ENCODE measurements at places on chromosomes 3 and 15.

DNA sequence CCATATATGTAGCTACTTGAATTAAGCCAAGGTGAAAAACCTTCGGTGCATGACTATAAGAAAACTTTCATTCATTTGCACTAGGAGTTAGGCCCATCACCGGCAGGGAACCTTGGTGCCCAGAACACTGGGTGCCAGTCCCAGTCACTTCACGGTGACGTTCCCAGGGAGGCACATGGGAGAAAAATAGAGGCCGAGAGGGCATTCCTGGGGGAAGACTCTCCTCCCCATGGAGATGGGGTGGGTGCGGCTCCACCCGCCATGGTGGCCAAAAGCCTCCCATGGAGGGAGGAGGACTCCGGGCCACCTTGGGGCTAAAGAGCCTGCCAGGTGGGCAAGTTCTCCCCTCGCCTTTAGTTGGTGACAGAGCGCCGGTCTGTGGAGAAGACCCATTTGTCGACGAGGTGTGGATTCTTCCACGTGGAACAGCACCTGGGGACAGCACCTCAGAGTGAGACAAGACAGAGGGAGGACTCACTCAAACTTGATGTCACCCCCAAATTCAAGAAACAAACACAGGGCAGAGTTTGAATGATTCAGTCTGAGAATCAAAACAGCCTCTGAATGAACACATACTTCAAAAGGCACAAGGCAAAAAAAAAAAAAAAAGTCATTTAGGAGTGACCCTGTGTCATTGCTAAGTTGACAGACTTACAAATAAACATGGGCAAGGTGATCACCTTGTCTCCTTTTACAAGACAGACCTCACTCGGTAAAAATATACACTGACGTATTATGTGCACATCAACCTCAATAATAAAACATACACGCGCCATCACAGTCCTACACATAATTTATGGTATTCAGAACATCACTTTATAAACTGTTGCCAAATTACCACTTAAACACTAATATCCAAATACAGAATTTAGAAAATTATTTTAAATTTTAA lies 38.6 kb downstream of the ZXDC start:
- H3K4me1 ChIP-seq = no peaks in the 10 kb centered on the region
- DNase-seq = no peak

GRCh38 chr3:128194843-128195242 lies 41.6 kb downstream of the EEFSEC start:
- no peaks in the 10 kb centered on the region for H3K36me3 ChIP-seq
- no peaks in the 10 kb centered on the region for H3K27me3 ChIP-seq
- H3K4me1 ChIP-seq = peaks cover 30% of the 10 kb centered on the region
- peak overlapping the region; percentile 82 for H3K27ac ChIP-seq
- H3K4me3 ChIP-seq = no peak overlapping the region

- H3K27ac ChIP-seq = no peak overlapping the region
- no peaks in the 10 kb centered on the region for H3K27me3 ChIP-seq
- no peak overlapping the region for H3K4me3 ChIP-seq
- no peak for DNase-seq
- no peaks in the 10 kb centered on the region for H3K4me1 ChIP-seq
- H3K36me3 ChIP-seq = no peaks in the 10 kb centered on the region
These were observed 238.7 kb upstream of the GRM7 start for GRCh38 chr3:6622260-6622659.

- DNase-seq = no peak
- H3K4me3 ChIP-seq = no peak overlapping the region
- H3K4me1 ChIP-seq = peaks cover 17% of the 10 kb centered on the region
- no peak overlapping the region for H3K27ac ChIP-seq
- no peaks in the 10 kb centered on the region for H3K27me3 ChIP-seq
These were observed 24.9 kb downstream of the SLCO3A1 start for GRCh38 chr15:91878319-91878870.

GRCh38 chr3:141218162-141218835 lies 13.3 kb upstream of the PXYLP1 start:
- H3K27me3 ChIP-seq = no peaks in the 10 kb centered on the region
- H3K27ac ChIP-seq = no peak overlapping the region
- no peak overlapping the region for H3K4me3 ChIP-seq

DNA sequence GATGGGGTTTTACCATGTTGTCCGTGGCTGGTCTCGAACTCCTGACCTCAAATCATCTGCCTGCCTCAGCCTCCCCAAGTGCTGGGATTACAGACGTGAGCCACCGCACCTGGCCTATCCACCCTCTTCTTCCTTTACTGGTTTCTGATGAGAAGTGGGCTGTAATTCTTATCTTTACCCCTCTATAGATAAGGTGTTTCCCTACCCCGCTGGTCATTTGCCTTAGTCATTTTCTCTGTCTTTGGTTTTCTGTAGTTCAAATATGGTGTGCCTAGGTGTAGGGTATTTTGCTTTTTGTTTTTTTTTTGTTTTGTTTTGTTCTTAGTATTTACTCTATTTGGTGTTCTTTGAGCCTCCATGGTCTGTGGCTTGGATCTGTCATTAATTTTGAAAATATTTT lies 41.3 kb downstream of the APBA2 start:
- H3K27me3 ChIP-seq = no peaks in the 10 kb centered on the region
- no peaks in the 10 kb centered on the region for H3K36me3 ChIP-seq
- DNase-seq = no peak
- no peak overlapping the region for H3K4me3 ChIP-seq
- no peaks in the 10 kb centered on the region for H3K4me1 ChIP-seq
- no peak overlapping the region for H3K27ac ChIP-seq

- no peaks in the 10 kb centered on the region for H3K27me3 ChIP-seq
- DNase-seq = peak; percentile 12
- no peaks in the 10 kb centered on the region for H3K36me3 ChIP-seq
- H3K4me1 ChIP-seq = no peaks in the 10 kb centered on the region
- no peak overlapping the region for H3K4me3 ChIP-seq
These were observed 1097.8 kb downstream of the NAALADL2 start for GRCh38 chr3:175956964-175957363.

DNA sequence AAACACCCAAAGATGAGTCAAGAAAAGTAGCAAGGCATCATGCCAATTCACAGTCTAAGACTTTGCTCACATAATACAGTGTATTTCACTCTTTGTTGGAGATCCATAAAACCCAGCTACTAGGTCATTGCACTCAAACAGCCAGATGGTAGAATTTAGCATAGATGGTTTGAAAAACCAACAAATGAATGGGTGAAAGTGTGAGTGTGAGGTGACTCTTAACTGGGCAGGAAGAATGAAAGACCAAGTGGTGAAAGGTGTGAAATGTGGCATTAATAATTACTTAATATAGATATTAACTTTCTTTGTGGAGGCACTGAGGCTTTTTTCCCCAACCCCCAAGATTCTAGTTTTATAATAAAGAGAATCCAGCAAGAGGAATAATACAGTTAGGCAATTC lies 159.5 kb downstream of the SQOR start:
- H3K27me3 ChIP-seq = no peaks in the 10 kb centered on the region
- H3K27ac ChIP-seq = no peak overlapping the region
- H3K4me1 ChIP-seq = peaks cover 6% of the 10 kb centered on the region
- no peak for DNase-seq

GRCh38 chr3:100641471-100642032 lies 32.2 kb downstream of the ADGRG7 start:
- H3K27ac ChIP-seq = peak overlapping the region; percentile 59
- H3K36me3 ChIP-seq = peaks cover 60% of the 10 kb centered on the region
- no peak overlapping the region for H3K4me3 ChIP-seq
- H3K4me1 ChIP-seq = peaks cover 31% of the 10 kb centered on the region
- no peak for DNase-seq

- no peak overlapping the region for H3K27ac ChIP-seq
- peaks cover 6% of the 10 kb centered on the region for H3K4me1 ChIP-seq
- H3K27me3 ChIP-seq = no peaks in the 10 kb centered on the region
- H3K36me3 ChIP-seq = no peaks in the 10 kb centered on the region
- no peak for DNase-seq
These were observed 70.1 kb upstream of the CDV3 start for GRCh38 chr3:133503409-133503808.

- DNase-seq = no peak
- no peak overlapping the region for H3K27ac ChIP-seq
- no peaks in the 10 kb centered on the region for H3K4me1 ChIP-seq
- H3K27me3 ChIP-seq = no peaks in the 10 kb centered on the region
- H3K36me3 ChIP-seq = peaks cover 52% of the 10 kb centered on the region
These were observed 37.6 kb downstream of the MTMR10 start for GRCh38 chr15:30953731-30954378.

GRCh38 chr15:25933456-25934158 lies 70.5 kb upstream of the ATP10A start:
- H3K4me3 ChIP-seq = no peak overlapping the region
- H3K36me3 ChIP-seq = no peaks in the 10 kb centered on the region

DNA sequence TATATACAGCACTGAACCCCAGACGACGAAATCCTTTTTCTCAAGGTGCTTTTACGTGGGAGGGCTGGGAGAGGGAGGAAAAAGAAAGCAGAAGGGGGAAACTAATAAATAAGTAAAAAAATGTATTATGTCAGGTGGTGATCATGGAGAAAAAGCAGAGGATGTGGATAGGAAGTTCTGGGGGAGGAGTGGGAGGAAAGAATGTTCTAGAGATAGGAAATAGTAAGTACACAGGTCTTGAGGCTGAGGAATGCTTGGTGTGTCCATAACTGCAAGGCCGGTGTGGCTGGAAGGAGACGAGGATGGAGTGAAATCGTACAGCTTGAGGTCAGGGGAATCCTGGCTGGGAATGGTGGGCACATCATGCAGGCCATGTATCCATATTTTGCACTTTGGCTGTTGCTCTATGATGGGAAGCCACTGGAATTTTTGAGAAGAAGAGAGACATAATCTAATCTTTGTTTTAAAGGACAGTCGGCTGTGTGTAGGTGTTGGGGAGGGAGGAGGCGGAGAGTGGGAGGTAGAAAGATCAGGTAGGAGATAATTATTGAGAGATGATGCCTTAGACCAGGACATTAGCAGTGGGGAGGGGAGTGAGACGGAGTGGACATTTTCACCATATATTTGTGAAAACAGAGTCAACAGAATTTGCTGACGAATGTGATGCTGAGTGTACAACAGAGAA lies 1.8 kb upstream of the UBE2E2 start:
- H3K36me3 ChIP-seq = no peaks in the 10 kb centered on the region
- DNase-seq = peak; percentile 33
- H3K27me3 ChIP-seq = no peaks in the 10 kb centered on the region

DNA sequence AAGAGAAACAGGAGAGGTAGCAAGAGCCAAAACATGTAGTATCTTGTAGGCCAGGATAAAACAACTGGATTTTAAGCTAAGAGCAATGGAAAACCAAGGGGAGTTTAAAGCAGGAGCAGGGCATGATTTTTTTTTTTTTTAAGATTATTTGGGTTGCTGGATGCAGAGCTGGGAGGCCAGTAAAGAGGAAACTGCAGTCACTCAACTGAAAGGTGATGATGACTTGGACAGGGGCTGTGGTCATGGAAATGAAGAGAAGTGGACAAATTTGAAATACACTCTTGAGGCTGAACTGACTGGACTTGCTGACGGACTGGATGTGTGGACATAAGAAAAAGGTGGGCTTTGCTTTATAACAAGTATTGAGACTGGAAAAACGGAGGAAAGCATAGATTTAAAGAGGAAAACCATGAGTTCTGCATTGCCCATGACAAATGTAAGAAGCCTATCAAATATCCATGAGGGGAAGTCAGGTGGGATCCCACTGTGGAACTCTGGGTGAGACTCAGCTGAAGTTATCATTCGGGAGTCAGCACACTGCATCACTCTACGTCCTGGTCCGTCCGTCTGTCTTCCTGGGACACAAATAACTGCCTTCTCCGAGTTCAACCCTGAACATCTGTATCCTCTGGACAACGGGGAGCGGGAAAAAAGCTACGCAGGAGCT lies 688 bp downstream of the XPC start:
- H3K27ac ChIP-seq = peak overlapping the region; percentile 94
- H3K4me3 ChIP-seq = peak overlapping the region; percentile 91
- no peaks in the 10 kb centered on the region for H3K27me3 ChIP-seq
- DNase-seq = peak; percentile 6

DNA sequence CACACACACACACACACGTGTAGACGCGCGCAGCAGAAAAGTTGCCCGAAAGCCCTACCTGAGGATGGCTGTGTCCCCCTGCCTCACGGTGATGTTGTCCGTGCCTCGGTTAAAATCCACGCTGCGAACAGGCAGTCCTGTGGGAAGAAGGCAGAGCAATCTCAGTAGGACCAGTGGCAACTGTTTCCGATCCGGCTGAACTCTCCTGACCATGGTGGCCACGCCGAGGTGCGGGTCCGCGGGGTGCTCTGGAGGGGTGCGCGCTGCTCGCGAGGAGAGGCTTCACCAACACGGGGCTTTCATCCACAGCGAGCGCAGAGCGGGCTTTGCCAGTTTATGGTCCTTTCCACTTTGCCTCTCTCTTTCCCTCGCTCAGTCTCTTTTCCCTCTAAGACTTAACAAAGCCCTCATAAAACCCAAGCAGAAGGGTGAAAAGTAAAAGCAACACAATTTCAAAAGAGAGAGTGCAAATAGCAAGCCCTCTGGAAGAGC lies 422 bp downstream of the LSAMP start:
- no peaks in the 10 kb centered on the region for H3K36me3 ChIP-seq
- H3K27me3 ChIP-seq = peaks cover 14% of the 10 kb centered on the region
- DNase-seq = peak; percentile 41
- H3K4me1 ChIP-seq = no peaks in the 10 kb centered on the region

- no peaks in the 10 kb centered on the region for H3K36me3 ChIP-seq
- DNase-seq = no peak
- peaks cover 5% of the 10 kb centered on the region for H3K4me1 ChIP-seq
- H3K27ac ChIP-seq = no peak overlapping the region
These were observed 26.4 kb upstream of the TSPAN3 start for GRCh38 chr15:77097248-77097721.

DNA sequence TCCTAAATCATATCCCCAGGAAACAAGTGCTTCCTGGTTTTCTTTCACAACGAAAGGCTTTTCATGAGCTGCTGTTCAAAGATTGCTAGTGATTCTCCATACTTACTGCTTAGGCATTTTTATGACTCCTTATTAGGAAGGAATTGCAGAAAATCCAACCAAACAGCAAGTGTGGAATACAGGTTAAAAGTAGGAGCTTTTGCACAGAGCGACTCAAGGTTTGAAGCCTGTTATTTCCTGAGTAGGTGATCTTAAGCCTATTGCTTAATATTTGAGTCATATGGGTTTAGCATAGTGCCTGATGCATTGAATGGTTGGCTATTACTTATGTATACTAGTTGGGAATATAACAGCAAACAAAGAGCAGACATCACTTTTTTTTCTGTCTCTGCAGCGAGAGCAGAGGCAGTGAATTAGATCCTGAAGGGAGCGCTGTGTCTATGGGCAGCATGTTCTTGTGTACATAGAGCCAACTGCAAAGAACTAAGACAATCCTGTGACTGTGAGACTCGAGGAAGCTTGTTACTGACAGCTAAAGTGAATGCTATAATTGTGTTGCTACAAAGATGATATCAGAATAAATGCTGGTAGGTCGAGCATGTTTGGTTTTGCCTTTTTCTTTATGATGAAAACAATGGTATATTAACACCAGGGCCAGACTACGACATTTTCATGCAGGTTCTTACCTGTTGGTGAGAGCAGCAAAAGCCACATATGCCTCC lies 6.3 kb downstream of the TM4SF1 start:
- H3K27ac ChIP-seq = no peak overlapping the region
- no peak overlapping the region for H3K4me3 ChIP-seq
- no peaks in the 10 kb centered on the region for H3K4me1 ChIP-seq
- H3K27me3 ChIP-seq = no peaks in the 10 kb centered on the region

GRCh38 chr15:60413231-60413824 lies 15.5 kb upstream of the ANXA2 start:
- DNase-seq = peak; percentile 30
- no peak overlapping the region for H3K4me3 ChIP-seq
- no peaks in the 10 kb centered on the region for H3K36me3 ChIP-seq
- no peaks in the 10 kb centered on the region for H3K4me1 ChIP-seq
- no peaks in the 10 kb centered on the region for H3K27me3 ChIP-seq
- H3K27ac ChIP-seq = no peak overlapping the region

- H3K4me1 ChIP-seq = no peaks in the 10 kb centered on the region
- no peak overlapping the region for H3K4me3 ChIP-seq
- H3K27me3 ChIP-seq = peaks cover 91% of the 10 kb centered on the region
- no peak for DNase-seq
- H3K36me3 ChIP-seq = no peaks in the 10 kb centered on the region
These were observed 19.4 kb upstream of the SKOR1 start for GRCh38 chr15:67805666-67806516.
